ENCODE measurements at places on chromosomes 7 and 10.

- DNase-seq = no peak
These were observed 86.9 kb downstream of the CHST15 start for GRCh38 chr10:124006526-124006925.

DNA sequence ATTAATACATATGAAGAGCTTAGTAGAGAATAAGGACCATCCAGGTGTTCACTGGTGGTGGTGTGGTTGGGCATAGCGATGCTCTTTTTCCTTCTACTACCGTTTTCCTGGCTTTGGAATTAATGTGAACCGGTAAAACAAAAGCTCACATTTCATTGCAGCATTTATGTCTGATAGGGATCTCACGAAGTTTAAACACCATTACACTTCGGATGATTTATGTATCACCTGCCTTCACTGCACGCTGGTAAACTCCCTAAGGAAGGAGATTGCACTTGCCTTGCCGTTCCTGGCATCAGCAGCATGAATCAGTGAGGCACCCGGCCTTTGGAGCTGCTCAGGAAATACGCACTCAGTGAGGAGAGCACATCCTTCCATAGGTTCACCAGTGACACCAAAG lies 47.5 kb downstream of the WIPF3 start:
- DNase-seq = no peak

GRCh38 chr10:95547791-95548435 lies 13.3 kb downstream of the SORBS1 start:
- DNase-seq = no peak

GRCh38 chr7:148537435-148537834 lies 53.1 kb upstream of the C7orf33 start:
- DNase-seq = no peak

GRCh38 chr10:33157103-33157502 lies 177.4 kb downstream of the NRP1 start:
- DNase-seq = peak; percentile 31

DNA sequence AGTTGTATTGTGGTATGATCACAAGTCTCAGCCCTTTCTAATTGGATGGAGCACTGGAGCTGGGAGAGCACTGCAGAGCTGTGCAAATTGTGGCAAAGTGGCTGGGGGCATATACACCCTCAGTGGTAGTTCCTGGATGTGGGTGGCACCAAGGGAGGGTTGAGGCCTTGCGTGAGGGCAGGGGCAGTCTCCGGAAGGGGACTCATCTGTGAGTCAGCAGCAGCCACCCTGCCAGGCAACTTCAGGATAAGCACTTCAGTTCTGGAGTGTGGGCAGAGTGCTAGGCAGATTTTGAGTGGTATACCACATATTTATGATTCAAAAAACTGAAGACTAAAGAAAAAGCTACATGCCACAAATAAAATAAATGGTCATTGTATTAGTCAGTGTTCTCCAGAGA lies 210.5 kb downstream of the ETV1 start:
- DNase-seq = peak; percentile 93

DNA sequence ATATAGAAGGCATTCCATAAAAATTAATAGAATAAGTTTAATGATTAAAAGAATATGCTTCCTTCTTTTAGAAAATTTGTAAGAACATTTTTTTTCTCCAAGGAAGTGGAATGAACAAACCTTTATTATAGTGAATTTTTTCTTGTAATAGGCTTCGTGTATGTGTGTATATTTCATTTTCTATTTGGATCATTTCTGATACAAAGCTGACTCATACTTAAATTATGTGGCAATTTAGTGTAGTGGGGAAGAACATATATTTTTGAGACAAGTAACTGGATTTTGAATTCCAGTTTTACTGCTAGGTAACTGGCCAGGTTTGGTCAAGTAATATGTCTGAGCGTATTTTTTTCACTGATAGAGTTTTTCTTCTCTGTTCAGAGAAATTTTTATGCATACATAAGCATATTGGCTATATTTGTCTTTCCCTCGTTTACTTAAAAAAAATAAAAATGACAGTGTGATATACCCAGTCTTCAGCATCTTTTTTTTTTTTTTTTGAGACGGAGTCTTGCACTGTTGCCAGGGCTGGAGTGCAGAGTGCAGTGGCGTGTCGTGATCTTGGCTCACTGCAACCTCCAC lies 50.8 kb downstream of the CDK13 start:
- no peak for DNase-seq

GRCh38 chr7:135197343-135197742 lies 14.0 kb downstream of the WDR91 start:
- DNase-seq = no peak

GRCh38 chr10:131786756-131787605 lies 113.8 kb upstream of the PPP2R2D start:
- no peak for DNase-seq

- no peak for DNase-seq
These were observed 144.2 kb downstream of the MDFIC start for GRCh38 chr7:115066050-115066449.

GRCh38 chr10:86520871-86521677 lies 518 bp downstream of the WAPL start:
- peak; percentile 51 for DNase-seq

DNA sequence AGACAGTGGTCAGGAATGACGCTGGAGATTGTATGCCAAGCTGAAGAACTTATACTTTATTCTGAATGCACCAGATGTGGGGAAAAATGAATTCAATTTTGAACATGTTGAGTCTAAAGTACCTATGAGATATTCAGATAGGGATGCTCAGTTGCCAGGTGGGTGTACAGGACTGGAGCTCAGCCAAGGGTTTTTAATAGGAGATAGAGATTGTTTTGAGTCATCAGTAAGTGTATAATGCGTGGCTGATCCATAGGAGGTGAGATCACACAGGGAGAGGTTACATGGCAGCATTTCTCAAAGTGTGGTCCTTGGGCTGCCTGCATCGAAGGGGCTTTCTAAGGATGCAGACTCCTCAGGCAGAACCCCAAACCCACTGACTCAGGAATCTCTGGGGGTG lies 6.8 kb upstream of the HIPK2 start:
- DNase-seq = no peak

DNA sequence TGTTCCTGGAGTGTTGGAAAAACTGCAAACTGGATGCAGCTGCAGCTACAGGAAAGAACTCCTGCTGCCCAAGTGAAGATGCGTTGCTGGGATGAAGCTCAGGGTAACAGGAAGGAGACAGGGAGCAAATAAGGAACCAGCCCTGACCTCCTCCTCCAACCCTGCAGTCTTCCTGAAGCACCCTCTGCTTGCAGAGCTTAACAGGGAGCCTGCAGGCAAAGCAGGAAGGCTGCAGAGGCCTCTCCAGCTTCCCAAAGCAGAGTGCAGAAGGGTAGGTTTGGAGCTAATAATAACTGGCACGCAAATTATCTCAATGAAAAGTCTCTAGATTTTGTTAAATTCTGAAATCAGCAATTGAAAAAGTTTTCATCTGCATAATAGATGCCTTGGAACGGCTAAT lies 92.5 kb downstream of the SORCS1 start:
- no peak for DNase-seq

GRCh38 chr7:95737828-95738505 lies 34.4 kb upstream of the DYNC1I1 start:
- no peak for DNase-seq

DNA sequence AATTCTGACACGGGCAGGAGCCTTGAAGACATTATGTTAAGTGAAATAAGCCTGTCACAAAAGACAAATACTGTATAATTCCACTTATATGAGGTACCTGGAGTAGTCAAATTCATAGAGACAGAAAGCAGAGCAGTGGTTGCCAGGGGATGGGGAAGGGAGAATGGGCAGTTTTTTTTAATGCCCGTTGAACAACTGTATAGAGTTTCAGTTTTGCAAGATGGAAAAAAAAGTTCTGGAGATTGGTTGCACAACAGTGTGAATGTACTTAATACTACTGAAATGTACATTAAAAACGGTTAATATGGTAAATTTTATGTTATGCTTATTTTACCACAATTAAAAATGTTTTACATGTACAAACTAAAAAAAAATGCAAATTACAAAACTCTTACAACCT lies 63.6 kb upstream of the EFCAB10 start:
- no peak for DNase-seq

GRCh38 chr7:141946796-141947195 lies at the start of gene CLEC5A:
CLEC5A (minus strand) TSS chr7:141946974; CDS start chr7:141946292, 682 bp downstream.
- no peak for DNase-seq

DNA sequence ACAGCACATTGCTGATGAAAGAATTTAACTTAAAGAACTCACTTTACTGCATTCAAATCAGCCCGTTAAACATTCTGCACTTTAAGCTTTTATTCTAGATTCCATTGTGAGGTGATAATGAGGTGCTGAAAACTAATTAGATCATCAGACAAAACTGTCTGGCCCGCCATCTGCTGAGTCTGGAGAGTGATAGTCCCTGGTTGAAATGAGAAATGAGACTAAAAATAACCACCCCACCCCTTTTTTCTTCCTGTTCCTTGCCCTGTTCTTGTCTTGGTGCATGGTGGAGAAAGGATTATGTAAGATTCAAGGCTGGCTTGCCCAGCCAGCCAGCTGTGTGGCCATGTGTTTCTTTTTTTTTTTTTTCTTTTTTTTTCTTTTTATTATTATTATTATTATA lies 277.0 kb upstream of the COBL start:
- no peak for DNase-seq

- DNase-seq = peak; percentile 63
These were observed 98.3 kb downstream of the CHST15 start for GRCh38 chr10:123995082-123995460.

DNA sequence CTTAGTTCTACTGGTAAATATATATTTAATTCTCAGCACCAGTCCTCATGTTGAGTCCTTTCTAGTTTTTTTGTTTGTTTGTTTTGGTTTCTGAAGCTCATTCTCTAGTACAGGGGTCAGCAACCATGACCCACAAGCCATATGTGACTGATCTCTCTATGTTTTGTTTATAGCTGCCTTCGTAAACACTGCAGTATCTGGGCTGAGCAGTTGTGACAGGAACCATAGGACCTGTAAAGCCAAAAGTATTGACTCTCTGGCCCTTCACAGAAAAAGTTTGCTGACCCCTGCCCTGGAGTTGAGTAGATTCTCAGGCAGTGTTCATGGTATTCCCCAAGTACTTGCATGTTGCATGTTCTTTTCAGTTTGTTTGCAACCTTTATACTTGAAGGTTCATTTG lies 20.8 kb downstream of the NET1 start:
- no peak for DNase-seq

DNA sequence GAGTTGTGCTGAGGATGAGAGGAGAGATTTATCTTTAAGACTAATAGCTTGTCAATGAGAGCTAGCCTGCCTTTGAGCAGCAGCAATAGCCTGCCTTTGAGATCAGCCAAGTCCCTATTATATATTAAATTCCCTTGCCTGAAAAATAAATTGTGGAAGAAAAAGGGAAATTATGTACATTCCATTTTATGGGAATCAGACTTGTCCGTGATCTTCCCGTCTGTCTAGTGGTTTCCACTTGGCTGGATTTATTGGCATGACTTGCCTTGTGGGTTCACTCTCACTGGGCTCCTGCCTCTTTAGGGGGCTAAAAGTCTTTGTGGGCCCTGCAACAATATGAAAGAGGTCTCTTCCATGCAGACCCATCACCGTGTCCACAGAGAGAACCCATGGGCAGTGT lies 171.7 kb upstream of the FRMD4A start:
- no peak for DNase-seq
